T-helper 1 cell treated with Interleukin-12 subunit alpha and Interleukin-12 subunit beta and Interleukin-4 antibody, amounts not matched to agents 30 ng/mL and 1 ng/mL, for 36 hours (primary cell): ENCODE measurements at places on chromosomes 4 and X. TPM values are rescaled to one million over a fixed set of nuclear protein-coding genes. Genes with fewer than 3 reads are reported as not detected.

Gene PSAPL1
- not detected in 2 replicates for total RNA-seq

Gene GPM6B
- not detected in 2 replicates for total RNA-seq

Gene PAGE5
- not detected in 2 replicates for total RNA-seq

Gene RASGEF1B
- 1.2 and 1.6 TPM in 2 replicates for total RNA-seq

Gene CLTRN
- total RNA-seq, result not detected in 2 replicates

Gene MND1
- total RNA-seq, result 8.2 and 10.6 TPM in 2 replicates

Gene FAM9C
- 0.05 TPM in 1 of 2 replicates, not detected in the other for total RNA-seq

Gene SLC10A7
- total RNA-seq, result 26.9 and 28.6 TPM in 2 replicates

Gene MMRN1
- total RNA-seq, result 0.24 and 0.27 TPM in 2 replicates

Gene UGT8
- 0.12 TPM in 1 of 2 replicates, not detected in the other for total RNA-seq
